Activated CD8-positive, alpha-beta T cell treated with anti-CD3 and anti-CD28 coated beads for 36 hours (primary cell): ENCODE measurements at places on chromosomes 4 and X. TPM values are rescaled to one million over a fixed set of nuclear protein-coding genes. Genes with fewer than 3 reads are reported as not detected.

The CCDC158 gene
- not detected for total RNA-seq

DNA sequence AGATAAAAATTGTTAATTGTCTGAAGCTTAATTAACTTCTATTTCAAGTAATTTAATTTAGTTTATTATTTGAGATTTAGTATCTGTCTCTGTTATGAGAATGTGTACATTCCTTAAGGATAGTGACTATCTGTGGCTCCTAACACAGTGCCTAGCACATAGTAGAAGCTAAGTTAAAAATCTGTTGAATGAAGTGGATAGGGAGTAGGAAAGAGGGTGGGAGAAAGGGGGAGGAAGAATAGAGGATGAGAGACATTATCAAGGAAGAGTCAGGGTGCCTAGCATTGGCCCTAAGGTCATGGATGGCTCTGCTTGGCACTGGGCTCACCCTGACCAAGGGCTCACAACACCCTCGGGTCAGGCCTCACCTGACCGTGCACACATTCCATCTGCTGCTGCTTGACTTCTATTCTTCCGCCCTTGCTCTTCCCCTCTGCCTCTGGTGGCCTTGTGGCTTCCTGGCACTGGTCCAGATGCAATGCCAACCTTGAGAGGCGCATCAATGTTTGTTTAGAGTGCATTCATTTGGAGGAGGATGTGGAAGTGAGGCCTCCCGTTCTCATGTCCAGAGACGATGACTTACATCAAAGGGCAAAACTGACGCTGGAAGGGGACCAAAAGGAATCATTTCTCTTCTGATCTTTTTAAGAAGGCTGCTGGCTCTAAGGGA lies 42.3 kb downstream of the TRIM2 start:
- DNase-seq: no peak

DNA sequence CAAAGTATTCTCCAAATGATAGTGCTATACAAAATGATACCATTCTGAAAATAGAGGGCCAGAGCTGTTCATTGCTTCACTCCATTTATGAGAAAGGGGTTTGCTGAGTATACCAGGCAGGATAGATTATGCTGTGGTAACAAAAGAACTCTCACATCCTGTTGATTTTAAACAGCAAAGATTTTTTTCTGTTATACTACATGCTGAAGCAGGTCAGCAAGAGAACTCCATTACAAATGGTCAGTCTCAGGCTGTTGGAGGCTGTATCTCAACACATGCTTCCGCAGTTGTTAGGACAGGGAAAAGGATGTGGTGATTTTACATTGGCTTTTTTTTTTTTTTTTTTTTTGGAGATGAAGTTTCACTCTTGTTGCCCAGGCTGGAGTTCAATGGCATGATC lies 13.7 kb upstream of the KLHL5 start:
- DNase-seq: no peak

- no peak for DNase-seq
Observed at GRCh38 chr4:52959541-52959940, 97.4 kb downstream of the RASL11B start.

The S100P gene
- 3.4 TPM for total RNA-seq

The GJB1 gene
- not detected for total RNA-seq

- DNase-seq: no peak
Observed at GRCh38 chrX:29870608-29871007, 344.8 kb upstream of the MAGEB2 start.

- DNase-seq: no peak
Observed at GRCh38 chr4:108146819-108147218, 21.9 kb downstream of the LEF1 start.

The CD38 gene
- total RNA-seq: 25.6 TPM

GRCh38 chrX:42102586-42103282 lies 179.4 kb upstream of the CASK start:
- DNase-seq: no peak

GRCh38 chr4:92387459-92388069 lies 83.8 kb downstream of the GRID2 start:
- DNase-seq: no peak

GRCh38 chr4:13495753-13496152 lies 11.6 kb upstream of the RAB28 start:
- no peak for DNase-seq

The XK gene
- total RNA-seq: not detected

The RELL1 gene
- 13.8 TPM for total RNA-seq

DNA sequence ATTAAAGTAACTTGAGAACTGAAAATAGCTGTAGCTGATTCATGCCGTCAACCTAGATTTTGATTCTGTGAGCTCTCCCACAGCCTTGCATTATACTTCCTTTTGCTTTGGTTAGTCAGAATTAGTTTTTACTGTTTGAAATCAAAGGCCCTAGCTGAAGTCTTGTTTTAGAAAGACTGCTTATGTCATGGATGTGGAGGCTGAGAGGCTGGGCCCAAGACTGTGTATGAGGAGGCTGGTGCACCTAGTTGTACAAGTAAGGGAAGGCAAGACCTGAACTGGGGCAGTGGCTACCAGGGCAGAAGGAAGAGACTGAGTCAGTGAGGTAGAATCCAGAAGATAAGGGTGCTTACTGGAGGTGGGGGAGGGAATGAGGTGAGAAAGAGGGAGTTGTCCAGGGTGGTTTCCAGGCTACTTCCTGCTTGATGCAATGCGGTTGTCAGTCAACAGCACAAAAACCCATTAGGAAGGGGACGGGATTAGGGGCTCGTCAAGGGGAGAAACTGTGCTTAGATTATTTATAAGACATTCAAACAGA lies 76.2 kb upstream of the PAGE3 start:
- no peak for DNase-seq

DNA sequence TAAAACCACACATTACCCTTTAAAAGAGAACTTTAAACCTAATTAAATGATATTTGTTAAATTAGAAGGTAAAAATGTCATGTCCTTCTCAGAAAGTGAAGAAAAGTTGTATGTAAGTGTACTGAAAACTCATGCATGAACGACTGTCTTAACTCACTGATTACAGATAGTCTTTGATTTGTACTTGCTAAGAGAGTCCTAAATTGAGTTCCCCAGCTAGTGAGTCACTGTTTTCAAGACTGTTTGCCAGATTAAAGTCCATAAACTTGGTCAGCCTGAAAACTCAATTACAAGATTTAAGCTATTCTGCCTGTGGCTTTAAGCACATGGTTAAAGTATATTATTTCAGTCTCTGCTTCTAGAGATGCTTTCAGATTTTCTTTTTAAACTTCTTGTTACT lies 124.9 kb upstream of the ZCCHC13 start:
- no peak for DNase-seq

GRCh38 chrX:101950581-101950980 lies 18.8 kb upstream of the ZMAT1 start:
- no peak for DNase-seq

The CXXC4 gene
- total RNA-seq: not detected

GRCh38 chr4:176052744-176053143 lies 12.9 kb upstream of the WDR17 start:
- DNase-seq: no peak

DNA sequence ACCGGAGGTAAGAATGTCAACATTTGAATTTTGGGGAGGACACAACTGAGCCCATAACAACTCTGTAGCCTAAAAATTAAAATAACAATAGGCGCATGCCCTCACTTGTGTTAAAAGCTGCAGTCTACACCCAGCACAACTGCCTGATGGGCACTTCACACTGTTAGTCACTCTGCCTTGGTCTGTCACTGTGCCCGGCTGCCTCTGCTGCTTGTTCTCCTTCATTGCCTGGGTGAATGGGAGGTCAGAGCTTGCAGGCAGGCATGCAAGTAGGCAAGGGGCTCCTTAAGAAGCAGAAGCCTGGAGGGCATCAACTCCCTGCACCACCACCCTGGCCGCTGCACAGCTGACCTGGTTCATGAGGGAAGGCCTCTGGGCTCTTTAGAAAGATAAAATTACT lies 374.8 kb downstream of the MID1IP1 start:
- no peak for DNase-seq

The UNC5C gene
- total RNA-seq: not detected

The C4orf36 gene
- total RNA-seq: not detected

The ARHGEF9 gene
- total RNA-seq: 19.4 TPM

DNA sequence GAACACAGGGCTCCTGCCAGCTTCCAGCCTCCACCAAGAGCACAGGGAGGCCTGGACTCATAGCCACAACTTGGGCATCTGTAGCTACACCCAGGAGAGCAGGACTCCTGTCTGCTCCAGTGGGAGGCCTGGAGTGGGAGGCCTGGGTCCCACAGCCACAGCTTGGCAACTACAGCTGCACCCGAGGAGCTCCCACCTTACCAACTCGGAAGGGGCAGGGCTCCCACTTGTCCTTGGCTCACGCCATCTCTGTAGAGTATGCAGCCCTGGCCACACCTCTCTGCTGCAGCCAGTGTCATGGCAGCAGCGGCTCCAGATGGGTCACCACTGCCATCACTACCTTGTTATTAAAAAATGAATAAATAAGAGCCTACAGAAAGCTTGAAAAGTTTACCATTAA lies 45.5 kb downstream of the ARAP2 start:
- no peak for DNase-seq

GRCh38 chr4:182684796-182685195 lies 232.4 kb downstream of the DCTD start:
- no peak for DNase-seq

GRCh38 chr4:45646885-45647590 lies 476.8 kb downstream of the GABRG1 start:
- DNase-seq: no peak

The RHOXF1 gene
- total RNA-seq: not detected

The CT45A1 gene
- total RNA-seq: not detected

The AFM gene
- not detected for total RNA-seq

The MAGEC1 gene
- total RNA-seq: not detected

The AVPR2 gene
- total RNA-seq: not detected
